Renal pelvis (tissue), 12 donors: ENCODE measurements at places on chromosomes 12 and 14. TPM values are rescaled to one million over a fixed set of nuclear protein-coding genes. Genes with fewer than 3 reads are reported as not detected.

The CD9 gene
- polyA plus RNA-seq, result 164 TPM

The FGD4 gene
- polyA plus RNA-seq, result 10.6 TPM

The TAS2R9 gene
- not detected for polyA plus RNA-seq

The RNASE11 gene
- polyA plus RNA-seq, result not detected

The PTHLH gene
- 1.2 TPM for polyA plus RNA-seq

The IFI27 gene
- polyA plus RNA-seq, result 9.1 TPM

The VWF gene
- 9.4 TPM for polyA plus RNA-seq

The SDR9C7 gene
- polyA plus RNA-seq, result 0.16 TPM

The ERBB3 gene
- 125 TPM for polyA plus RNA-seq

The DPY19L2 gene
- 87.0 TPM for polyA plus RNA-seq

The TAS2R30 gene
- polyA plus RNA-seq, result 0.22 TPM

The KRT73 gene
- polyA plus RNA-seq, result not detected

The ANO4 gene
- polyA plus RNA-seq, result 1.5 TPM

The VSIG10 gene
- 18.3 TPM for polyA plus RNA-seq

The MIP gene
- polyA plus RNA-seq, result not detected

The MANSC4 gene
- 0.89 TPM for polyA plus RNA-seq

The RPL10L gene
- not detected for polyA plus RNA-seq

The LALBA gene
- not detected for polyA plus RNA-seq

The RABGGTA gene
- polyA plus RNA-seq, result 25.5 TPM

The GNB3 gene
- 7.0 TPM for polyA plus RNA-seq

The ADAM20 gene
- polyA plus RNA-seq, result 0.06 TPM

The PCED1B gene
- 6.5 TPM for polyA plus RNA-seq

The CDC42BPB gene
- polyA plus RNA-seq, result 90.9 TPM

The TSHR gene
- polyA plus RNA-seq, result 0.12 TPM
